SK-N-SH treated with all-trans-retinoic acid at 6 μM for 48 hours (cell line): ENCODE measurements at places on chromosomes 12 and 14.

- no peak for ATAC-seq
Measured at GRCh38 chr12:125070112-125070511, 4.9 kb downstream of the AACS start.

GRCh38 chr12:5043589-5044419, at the start of gene KCNA5:
Gene KCNA5, plus strand, starts transcription at chr12:5043879. Its CDS starts 269 bp downstream, at chr12:5044148.
- no peak for ATAC-seq

- no peak for ATAC-seq
Measured at GRCh38 chr14:36988989-36989388, 183.4 kb downstream of the SLC25A21 start.

GRCh38 chr14:35215110-35215813, 76.9 kb upstream of the PSMA6 start:
- ATAC-seq, result peak; percentile 79

DNA sequence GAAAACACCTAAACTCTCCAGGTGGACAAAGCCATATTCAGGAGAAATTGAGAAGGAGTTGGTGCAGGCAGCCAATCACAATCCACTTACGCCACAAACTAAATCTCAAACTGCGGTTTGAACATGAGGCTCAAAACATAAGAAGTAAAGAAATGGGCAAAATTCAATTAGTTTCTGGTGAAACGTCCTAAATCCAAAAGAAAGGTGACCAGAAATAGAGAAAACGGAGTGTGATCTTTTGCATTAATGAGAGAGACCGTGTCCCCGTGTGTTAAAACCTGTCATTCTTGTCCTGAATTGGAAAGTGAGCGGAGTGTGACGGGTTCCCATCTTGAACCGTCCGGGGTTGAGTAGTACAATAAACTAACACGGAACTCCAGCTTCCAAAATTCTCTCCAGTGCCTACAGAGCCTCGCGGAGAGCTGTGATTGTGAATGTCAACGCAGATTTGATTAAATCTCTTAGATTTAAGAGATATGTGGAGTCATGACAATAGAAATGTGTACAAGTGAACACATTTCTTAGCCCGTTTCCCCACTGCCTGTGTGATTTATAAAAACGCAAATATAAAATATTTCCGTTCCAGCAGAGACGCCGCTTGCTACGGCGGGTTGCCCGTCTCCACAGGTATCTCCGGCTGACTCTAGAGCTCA, 595 bp upstream of the METAP2 start:
- ATAC-seq, result peak; percentile 62

- ATAC-seq, result peak; percentile 30
Measured at GRCh38 chr12:118377884-118378470, 1.6 kb downstream of the SUDS3 start.

- peak; percentile 83 for ATAC-seq
Measured at GRCh38 chr14:61461808-61462275, 140.5 kb downstream of the PRKCH start.

DNA sequence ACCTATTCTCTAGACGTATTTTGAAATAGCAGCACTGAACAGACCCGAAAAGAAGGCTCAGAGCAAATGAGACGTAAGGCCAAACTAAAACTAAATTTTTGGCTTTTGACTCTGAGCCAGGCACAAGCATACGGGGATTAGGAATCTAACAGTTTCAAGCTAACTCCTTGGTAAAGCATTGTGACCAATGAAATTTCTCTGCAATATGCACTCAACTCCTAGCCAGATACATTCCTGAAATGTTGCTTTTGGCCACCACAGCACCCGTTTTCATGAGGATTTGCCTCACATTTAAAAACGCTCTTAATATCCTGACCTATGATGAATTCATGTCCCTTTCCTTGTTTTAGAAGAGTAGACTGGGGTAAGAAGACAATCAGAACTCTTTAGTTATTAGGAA, 53.1 kb upstream of the NPFF start:
- ATAC-seq, result peak; percentile 48

DNA sequence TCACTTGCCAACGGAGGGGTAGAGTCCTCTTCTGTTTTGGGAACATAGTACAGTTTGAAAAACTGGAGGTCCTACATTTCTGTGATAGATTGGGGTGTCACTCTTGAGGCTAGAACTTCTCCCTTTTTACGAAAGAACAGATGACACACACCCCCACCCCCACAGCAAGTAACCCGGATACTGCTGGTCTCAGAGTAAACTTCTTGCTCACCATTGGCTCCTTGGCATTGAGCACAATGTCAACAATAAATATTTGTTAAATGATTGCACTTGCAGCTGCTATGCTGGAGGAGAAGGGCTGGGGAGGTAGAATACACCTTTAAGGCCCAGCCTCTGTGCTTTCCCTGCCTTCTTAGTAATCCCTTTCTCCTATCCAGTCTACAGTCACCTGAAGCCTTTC, 149.8 kb downstream of the TGFB3 start:
- no peak for ATAC-seq

DNA sequence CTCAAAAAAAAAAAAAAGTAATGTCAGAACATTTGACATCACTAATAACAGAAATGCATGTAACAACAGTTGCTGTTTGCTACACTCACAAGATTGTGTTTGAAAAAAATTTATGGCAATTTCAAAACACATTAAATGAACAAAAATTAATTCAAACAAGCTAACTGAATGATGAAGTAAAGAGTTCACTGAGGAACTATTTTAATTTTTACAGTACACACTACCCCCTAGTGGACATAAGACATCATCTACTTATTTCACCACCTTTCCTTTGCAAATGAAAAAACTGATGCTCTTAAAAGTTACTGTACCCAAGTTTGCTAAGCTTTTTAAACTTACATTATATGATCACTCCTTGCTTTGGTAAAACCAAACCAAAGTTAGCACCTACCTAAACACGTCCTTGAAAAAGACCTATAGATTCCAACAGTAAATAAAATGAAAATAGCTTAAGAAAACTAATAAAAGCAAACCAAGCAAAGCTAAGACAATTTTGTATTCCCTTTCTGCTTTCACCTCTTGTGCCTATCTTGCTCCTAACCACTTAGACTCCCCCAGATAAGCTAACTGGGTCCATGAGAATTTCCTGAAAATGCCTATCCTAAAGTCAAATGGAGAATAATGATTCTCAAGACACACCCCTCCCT, 22.2 kb downstream of the UBE2N start:
- peak; percentile 58 for ATAC-seq

GRCh38 chr12:112506513-112507166, 87.9 kb downstream of the PTPN11 start:
- ATAC-seq, result no peak

DNA sequence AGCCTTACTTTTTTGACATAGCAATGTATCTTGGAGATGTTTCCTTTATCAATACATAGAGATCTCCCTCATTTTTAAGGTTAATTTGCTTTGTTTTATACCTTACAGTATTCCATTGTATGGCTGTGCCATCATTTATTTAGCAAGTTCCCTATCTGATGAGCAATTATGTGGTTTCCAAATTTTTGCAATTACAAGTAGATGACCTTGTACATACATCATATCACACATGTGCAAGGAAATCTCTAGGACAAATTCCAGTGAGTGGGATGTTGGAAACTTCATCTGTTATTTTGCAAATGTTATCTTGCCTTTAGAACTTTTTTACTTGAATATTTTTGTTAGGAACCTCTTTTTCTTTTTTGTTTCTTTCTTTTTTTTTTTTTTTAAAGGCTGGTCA, 49.7 kb downstream of the DRAM1 start:
- ATAC-seq, result no peak

DNA sequence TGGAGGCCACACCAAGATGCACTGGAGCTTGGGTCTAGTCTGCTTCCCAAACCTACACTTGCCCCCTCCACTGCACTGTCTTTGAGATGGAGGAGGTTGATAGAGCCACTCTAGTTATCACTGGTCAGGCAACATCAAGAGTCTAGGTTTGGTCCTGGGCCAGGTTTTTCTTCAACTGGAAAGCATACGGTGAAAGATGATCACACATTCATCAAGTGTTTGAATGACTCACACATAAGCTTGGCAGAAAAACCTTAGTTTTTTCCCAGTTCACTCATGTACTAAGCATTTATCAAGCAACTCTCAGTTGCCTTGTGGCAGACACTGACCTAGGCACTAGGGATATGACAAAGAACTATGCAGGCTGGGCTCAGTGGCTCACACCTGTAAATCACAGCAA, 84.5 kb downstream of the PLEKHG3 start:
- peak; percentile 90 for ATAC-seq

GRCh38 chr12:18970603-18971002, 158.9 kb upstream of the PLEKHA5 start:
- ATAC-seq, result no peak

- ATAC-seq, result no peak
Measured at GRCh38 chr12:92528586-92528985, 174.2 kb upstream of the PLEKHG7 start.

DNA sequence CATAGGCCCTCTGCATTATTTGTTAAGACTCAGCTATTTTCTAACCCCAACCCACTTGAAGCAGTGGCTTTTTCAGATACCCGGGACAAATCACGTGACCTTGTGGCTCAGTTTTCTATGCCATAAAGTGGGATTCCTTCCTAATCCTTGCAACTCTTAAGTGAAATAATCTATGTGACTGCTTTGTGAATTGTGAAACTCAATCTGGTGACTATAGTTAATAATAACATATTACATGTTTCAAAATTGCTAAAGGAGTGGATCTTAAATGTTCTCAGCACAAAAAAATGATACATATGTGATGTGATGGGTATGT, 17.3 kb downstream of the EML1 start:
- ATAC-seq, result no peak

- peak; percentile 5; the same call in 2 of the 3 replicates for ATAC-seq
Measured at GRCh38 chr12:120495186-120495730, 655 bp upstream of the DYNLL1 start.

DNA sequence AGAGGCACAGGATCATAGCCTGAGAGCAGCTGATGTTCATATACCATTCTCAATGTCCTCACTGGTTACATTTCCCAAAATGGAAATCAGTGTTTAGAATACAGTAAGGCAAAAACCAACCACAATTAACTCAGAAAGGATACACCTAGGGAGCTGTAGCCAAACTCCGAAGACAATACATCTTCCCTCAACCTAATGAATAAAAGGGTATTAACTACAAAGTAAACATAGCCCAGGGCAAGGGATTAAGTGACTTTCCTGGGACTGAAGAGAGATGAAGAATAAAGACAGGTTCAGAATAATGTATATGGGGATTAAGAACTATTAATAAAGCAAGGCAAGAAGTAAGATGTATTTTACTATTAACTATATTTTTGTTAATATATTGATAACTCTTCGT, 79.5 kb downstream of the RPS29 start:
- no peak for ATAC-seq

DNA sequence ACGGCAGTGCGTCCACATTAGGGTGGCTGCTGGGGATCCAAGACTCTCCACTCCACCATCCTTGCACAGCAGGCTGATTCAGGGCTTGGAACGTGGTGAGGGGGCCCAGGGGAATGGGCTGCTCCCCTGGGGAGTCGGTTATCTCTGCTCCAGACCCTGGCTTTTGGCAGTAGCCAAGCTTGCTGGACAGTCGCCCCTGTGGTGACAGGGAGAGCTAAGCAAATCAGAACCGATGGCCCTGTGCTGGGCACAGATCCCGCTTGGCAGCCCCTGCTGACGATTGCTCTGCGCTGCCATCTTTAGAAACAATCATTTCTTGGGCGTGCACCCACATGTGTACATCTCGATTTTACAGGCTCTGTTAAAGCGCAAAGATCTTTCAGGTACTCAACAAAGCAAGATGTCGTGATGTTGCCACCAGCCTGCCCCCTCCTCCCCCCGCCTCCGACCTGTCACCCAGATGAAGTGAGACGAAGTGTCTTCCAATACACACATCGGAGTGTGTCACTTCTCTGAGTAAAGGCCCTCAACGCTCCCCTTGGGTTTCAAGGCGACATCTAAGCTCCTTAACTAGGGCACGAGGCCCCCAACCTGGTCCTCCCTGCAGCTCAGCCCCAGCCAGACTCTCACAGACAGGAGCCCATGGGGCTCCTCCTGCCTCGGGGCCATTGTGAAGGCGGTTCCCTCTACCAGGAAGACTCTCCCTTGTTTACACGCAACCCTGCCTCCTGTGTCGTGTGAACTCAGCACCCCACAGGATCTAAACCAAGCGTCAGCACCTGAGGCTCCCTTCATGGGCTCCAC, 55.6 kb downstream of the PITPNM2 start:
- no peak; the same call in 2 of the 3 replicates for ATAC-seq

DNA sequence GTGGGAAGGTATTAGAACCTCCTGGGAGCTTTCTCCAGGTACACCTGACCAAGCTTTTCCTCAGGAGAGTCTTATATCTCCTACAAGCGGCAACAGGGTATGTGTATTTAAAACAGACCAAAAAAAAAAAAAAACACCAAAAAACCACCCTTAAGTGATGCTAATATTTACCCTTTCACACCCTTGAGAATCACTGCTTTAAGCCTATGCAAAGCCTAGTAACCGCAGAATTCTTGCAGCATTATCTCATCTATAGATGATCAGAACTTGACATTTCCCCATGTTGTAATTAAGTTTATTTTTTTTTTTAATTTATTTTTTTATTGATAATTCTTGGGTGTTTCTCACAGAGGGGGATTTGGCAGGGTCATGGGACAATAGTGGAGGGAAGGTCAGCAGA, 19.3 kb downstream of the ZNF641 start:
- ATAC-seq, result no peak

- ATAC-seq, result no peak
Measured at GRCh38 chr14:102225936-102226335, 79.0 kb downstream of the MOK start.

DNA sequence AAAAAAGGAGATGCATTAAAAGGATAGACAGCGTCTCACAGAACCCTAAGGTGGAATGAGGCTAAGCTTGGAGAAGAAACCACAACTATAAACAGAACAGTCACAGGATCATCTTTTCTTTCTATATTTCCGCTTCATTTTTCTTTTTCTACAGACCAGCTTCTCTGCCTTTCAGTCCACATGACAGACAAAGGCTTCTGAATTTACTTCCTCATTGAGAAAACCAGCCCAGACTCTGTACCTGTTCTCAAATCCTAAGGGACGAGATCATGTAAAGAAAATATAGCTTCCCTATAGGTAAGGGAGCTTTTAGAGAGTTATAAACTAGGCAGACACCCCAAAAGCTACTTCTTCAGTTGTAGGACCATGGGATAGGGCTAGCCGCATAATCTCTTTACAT, 17.4 kb downstream of the SGPP1 start:
- ATAC-seq, result no peak

- ATAC-seq, result no peak
Measured at GRCh38 chr12:96701856-96702255, 205.2 kb upstream of the NEDD1 start.

GRCh38 chr14:69395929-69396328, 2.2 kb downstream of the ERH start:
- no peak for ATAC-seq

DNA sequence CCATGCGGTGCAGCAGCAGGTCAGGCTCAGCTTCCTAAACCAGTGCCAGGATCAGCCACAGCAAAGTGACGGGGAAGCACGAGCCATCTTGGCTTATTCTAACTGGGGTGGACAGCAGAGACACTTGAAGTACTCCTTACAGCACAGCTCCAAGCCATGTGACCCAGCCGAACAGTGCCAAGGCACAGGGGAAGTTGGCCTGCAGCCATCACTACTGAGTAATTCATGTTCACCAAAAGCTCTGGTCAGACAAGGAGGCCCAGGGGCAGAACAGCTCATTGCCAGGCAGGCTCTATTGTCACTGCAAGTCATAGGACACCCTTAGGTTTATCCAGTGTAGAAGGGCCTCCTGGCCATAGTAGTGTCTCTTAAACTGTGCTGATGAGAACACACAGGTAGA, 23.4 kb upstream of the SLC35F4 start:
- no peak for ATAC-seq
